RPMI7951 (cell line): ENCODE measurements at places on chromosomes 7 and 10.

DNA sequence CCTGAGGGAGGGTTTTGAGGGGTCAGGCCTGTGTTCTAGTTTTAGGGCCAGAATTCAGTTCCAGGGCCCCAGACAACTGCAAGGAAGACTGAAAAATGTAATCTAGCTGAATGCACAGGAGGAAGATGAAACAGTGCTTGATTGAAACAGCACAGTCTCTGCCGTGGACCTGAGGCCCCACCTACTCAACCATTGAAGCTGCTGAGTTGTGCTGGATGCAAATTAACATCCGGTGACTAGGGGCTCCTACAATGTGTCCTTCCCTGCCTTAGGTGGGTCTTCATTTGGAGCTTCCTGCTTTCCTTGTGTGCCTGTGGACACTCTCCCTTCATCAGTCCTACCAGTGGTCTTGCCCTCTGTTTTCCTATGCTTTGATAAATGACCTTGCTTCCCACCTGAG is 5.7 kb downstream of the GLRX3 start:
- DNase-seq, result no peak

GRCh38 chr7:4833691-4834600 is 27.9 kb downstream of the PAPOLB start:
- no peak for DNase-seq

GRCh38 chr10:7787150-7787856 is 490 bp downstream of the KIN start:
- DNase-seq, result peak; percentile 20

DNA sequence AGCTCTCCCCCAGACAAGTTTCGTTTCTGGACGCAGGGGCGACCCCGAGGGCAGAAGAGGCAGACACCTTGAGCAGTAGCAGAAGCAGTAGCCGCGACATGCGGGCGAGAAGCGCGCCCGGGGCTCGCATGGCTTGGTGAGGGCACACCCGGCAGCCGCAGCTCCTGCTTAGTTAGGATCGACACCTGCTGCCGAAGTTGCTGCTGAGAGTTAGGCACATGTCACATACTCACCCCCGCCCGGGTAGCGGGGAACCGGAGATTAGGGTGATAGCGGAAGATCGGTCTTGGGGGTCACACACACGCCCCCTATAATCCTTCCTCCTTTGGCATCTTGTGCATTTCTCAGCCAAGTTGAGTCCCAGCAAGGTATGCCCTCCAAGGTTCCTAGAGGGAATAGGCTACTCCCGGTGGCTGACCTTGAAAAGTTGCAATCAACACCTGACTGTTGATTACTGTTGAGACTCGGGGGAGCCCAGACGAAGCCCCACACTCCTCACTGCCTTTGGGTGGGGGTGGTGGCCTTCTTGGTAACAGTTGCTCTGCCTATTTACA is 668 bp downstream of the GPR37 start:
- DNase-seq, result no peak

GRCh38 chr10:125190414-125190813 is 30.1 kb upstream of the CTBP2 start:
- DNase-seq, result no peak

DNA sequence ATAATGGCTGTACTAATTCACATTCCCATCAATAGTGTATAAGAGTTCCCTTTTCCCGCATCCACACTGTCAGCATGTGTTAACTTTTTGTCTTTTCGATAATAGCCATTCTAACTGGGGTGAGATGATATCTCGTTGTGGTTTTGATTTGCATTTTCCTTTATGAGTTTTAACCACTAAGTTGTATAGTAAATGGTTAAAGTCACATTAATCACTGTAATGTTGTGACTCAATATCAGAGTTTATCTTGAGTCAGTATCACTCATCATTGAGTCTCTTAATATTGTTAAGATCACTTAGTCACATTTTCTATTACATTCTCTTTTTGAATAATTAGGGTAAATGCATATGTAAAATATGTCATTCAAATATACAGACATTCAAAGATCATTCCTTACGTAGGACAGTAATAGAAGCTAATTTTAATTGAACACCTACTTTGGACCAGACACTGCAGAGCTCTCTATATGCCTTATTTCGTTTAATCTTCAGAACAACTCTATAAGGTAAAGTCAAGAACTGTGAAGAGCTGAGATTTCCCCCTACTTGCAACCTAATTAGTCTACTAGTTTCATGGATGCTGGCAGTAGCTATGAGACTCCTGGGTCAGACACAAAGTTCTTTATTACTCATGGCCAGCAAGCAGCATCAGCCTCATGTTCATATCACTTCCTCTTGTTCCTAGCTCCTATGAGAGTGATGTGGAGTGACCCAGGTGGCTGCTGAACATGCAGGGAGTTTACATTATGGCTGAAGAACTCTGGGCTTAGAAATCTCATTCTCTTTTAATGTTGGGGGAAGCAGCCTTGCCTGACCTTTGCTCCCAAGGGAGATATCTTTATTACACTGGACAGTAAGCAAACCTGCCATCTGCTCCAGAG is 30.5 kb downstream of the CREB5 start:
- no peak for DNase-seq

- DNase-seq, result peak; percentile 100
Measured at GRCh38 chr10:17023386-17024298, 106.0 kb downstream of the CUBN start.

GRCh38 chr7:43954524-43955228 is 28.4 kb downstream of the UBE2D4 start:
- DNase-seq, result peak; percentile 76
